Left cardiac atrium (tissue), 4 donors: ENCODE measurements at places on chromosomes 12 and 14. TPM values are rescaled to one million over a fixed set of nuclear protein-coding genes. Genes with fewer than 3 reads are reported as not detected.

DNA sequence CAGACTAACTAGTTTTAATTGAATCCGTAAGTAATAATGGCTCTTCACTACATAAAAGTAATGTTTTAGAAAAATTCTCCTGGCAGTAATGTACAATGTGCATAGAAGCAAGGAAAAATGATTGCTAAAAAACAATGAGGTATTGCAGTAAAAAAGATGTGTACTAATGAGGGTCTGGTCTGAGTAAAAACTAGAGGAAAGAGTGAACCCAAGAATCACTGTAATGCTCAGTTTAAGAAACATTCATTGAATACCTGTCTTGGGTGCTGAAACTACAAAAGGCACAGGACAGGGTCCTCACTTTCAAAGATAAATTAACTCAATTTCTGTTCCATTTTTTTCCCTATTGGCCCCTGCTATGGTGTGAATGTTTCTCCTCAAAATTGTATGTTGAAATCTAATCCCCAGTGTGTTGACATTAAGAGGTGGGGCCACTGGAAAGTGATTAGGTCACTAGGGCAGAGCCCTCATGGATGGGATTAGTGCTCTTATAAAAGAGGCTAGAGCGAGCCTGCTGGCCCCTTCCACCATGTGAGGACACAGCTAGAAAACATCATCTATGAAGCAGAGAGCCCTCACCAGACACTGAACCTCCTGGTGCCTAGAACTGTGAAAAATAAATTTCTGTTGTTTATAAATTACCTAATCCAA lies 51.6 kb downstream of the RPS6KA5 start:
- DNase-seq, result peak; percentile 21

DNA sequence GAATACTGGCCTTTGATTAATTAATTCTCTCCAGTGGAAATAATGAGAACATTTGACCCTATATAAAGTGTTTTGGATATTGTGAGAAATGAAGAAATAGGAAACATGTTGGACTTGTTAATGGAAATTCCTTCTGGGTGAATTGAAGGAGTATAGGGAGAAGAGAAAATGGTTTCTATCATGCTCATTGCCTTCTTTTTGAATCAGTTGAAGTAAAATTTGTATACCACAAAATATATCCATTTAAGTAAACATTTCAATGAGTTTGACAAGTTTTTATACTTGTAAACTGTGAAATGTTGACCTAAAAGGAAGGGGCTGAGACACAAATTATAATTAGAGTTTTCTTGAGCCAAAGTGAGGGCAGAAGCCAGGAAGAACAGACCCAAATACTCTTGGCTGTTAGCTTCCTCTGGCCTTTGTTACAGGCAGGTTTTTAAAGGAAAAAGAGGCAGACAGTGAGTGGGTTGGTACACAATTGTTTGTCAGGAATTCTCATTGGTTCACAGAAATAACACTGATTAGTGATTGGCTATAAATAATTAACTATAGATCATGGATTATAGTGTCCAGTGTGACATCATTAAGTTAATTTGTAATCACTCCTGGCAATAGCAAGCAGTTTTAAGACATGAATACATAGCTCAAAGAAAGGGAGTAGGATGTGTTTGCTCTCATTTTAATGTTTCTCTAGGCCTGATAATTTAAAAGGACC lies 826 bp downstream of the ZNF705A start:
- no peak for DNase-seq

GRCh38 chr12:83114966-83115365 lies 428.3 kb downstream of the TMTC2 start:
- DNase-seq, result no peak

GRCh38 chr12:63313139-63313538 lies 162.1 kb upstream of the AVPR1A start:
- DNase-seq, result no peak

GRCh38 chr12:50913224-50913623 lies 39.1 kb upstream of the HIGD1C start:
- no peak for DNase-seq

- DNase-seq, result no peak
Observed at GRCh38 chr14:73452341-73453186, 5.8 kb downstream of the NUMB start.

DNA sequence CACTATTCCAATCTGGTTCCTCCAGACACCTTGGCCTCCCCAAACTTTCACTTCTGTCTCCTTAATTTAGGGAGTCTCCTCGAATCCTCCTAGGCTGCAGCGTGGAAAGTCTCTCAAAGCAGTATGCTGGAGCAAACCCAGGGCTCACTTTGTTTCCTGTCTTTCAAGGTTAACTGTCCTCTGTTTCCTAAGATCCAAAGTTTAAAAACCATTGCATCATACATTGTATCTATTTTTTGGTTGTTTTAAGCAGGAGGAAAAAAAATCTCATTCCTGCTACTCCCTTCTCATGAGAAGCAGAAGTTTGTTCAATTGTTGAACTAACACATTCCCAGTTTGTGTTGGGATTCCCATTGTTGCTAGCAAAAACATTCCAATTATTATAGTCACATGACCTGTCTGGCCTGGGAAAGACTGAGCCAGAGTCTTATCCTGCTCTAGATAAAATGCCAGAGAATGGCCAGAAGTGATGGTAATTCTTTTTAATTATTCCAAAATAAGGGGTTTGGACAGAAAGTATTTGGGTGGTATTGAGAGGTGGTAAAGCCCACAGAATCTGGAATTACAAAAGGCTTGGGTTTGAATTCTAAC lies 67.3 kb downstream of the HSPB8 start:
- peak; percentile 41 for DNase-seq

Gene KRT6B
- not detected for total RNA-seq

DNA sequence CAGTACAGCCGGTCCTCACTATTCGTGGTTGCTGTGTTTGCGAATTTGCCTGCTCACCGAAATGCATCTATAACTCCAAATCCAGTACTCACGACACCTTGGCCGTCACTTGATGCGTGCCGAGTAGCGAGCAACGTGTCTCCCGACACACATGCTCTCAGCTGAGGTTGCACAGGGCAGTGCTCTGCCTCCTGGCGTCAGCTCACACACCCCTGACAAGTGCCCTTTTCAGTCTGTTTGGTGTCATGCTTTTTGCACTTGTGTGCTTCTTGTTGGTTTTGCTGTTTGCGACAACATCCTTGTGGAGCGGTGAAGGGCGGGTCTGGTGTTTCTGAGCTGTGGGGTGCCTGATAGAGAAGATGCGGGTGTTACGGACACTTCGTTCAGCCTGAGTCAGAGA lies 110.4 kb upstream of the RFLNA start:
- DNase-seq, result no peak

Gene OTX2
- not detected for total RNA-seq

GRCh38 chr12:56687223-56688128 lies 608 bp downstream of the PTGES3 start:
- DNase-seq, result peak; percentile 55

Gene LIN7A
- total RNA-seq, result 16.1 TPM

Gene DTX1
- 9.8 TPM for total RNA-seq

- peak; percentile 83 for DNase-seq
Observed at GRCh38 chr12:41932470-41932991, 212.1 kb downstream of the GXYLT1 start.

- DNase-seq, result no peak
Observed at GRCh38 chr12:131176266-131176665, 222.6 kb downstream of the ADGRD1 start.

- DNase-seq, result peak; percentile 62
Observed at GRCh38 chr12:132445884-132446632, 43.9 kb upstream of the FBRSL1 start.

- DNase-seq, result peak; percentile 62
Observed at GRCh38 chr12:53223389-53224060, 8.5 kb downstream of the RARG start.

DNA sequence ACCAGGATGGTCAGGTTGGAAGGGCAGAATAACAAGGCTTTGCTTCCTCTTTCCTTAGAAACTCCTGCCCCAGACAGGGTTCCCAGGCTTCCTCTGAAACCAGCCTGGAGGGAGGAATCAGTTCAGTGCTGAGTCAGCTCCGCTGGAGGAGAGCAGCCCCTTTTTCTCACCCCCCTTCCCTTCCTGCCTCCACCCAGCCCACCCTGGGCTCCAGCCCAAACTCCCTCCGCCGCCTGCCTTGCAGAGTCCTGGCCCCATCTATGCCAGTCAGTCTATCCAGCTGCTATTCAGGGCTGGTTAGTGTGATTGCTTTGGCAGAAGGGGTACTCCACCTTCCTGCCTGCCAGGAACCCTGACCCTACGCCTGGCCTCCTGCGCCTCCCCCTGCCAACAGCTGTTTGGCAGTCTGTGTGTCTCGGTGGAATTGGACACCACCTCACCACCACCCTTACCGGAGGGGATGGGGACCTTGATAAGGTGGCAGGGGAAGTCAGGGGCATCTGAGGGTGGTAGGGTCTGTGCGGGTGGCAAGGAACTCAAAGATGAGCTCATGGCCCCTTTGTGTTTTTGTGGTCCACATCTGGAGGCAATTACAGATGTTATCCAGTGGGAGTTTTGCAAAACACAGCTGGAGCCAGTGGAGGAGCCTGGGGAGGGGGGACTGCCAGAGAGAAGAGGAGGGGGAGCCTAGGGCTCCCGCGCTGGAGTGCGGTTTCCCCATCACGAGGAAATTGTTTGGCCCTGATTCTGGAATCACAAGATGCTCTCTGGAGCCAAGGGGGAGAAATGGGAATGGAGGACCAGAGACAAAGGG lies 12.2 kb downstream of the MMP14 start:
- DNase-seq, result peak; percentile 82

Gene ACOT6
- total RNA-seq, result not detected

DNA sequence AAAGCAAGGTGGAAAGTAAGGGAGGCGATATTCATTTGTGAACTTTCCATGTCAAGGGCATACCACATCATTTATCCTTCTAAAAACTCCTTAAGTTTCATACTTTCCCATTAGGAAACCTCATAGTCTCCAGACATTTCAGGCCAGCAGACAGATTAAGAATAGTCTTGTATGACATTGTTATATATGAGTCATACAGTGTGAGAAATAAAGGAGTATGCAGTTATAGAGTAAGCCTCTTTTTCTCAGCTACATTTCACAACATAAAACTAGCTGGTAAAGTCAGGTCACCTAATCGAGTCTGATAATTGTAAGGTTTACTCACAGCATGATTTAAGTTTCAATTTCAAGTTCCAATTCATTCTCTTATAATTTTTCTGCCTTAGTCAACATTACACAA lies 164.3 kb downstream of the GRIP1 start:
- no peak for DNase-seq

- DNase-seq, result no peak
Observed at GRCh38 chr12:30457621-30458289, 237.9 kb downstream of the IPO8 start.

DNA sequence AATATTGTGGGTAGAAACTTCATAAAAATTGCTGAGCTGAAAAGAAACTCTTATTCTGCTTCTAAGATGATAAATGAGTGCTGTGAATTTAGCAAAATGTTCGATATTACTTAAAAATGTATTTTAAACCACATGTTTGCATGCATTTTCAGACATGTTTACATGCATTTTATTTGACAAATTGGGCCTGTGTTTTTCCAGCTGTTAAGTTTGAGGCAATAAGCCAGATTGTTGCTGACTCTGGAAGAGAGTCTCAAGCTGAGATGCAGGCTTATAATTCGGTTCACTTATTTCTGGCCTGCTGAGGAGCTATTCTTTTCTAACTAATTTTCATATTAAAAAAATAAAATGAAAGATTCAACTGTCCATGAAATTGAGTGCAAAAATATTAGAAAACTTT lies 110.1 kb downstream of the SYNE2 start:
- DNase-seq, result no peak

DNA sequence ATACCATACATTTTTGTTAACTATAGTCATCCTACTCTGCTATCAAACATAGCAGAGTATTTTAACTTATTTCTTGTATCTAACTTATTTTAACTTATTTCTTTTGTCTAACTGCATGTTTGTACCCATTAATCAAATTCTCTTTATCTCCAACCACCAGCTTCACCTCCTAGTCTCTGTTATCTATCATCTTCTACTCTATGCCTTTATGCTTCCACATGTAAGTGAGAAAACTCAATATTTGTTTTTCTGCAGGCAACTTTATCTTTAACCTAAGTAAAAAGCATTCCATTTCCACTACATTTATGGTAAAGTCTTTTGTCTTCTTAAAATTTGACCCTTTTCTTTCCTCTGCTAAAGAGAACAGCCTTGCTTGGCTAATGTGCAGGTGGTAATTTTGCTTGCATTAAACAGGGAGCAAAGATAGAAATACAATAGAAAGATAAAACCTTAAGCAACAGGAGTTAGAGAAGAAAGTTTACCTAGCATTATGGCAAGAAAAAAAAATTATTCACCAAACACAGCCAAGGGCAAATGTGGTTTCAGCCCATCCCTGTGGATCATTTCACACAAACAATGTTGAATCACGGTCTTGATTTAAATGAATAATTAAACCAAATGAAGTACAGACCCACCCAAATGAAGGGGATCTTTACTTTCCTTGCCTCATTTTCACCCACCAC lies 110.9 kb upstream of the TSPAN8 start:
- DNase-seq, result no peak

DNA sequence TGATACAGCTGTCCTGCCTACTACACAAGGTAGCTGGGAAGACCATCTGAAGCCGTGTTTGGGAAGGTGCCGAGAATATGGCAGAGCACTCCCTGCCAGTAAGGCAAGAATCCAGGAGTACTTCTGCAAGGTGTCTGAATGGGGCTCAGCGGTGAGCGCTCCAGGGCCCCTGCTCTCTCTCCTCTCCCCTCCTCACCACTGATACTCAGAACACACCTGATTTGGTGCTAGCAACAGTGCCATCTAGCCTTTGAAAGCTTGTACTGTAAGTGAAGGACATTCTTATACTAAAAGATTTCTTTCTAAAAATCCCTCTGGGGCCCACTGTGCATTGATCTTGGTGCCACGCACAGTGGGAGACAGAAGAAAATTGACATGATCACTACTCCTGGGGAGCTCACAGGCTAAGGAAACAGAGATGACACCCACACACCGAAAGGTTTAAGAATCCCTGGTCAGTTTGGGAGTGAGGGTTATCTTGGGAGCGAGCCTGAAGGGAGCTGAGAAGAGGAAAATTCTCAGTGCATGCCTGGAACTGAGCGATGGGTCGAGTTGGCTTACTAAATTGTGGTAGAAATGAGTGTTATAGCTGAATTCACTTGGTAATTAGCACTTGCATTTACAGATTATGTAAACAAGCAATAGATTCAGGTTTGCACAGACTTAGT lies 216.9 kb downstream of the NTF3 start:
- no peak for DNase-seq

- peak; percentile 20 for DNase-seq
Observed at GRCh38 chr12:72271451-72272090, 599 bp upstream of the TRHDE start.

DNA sequence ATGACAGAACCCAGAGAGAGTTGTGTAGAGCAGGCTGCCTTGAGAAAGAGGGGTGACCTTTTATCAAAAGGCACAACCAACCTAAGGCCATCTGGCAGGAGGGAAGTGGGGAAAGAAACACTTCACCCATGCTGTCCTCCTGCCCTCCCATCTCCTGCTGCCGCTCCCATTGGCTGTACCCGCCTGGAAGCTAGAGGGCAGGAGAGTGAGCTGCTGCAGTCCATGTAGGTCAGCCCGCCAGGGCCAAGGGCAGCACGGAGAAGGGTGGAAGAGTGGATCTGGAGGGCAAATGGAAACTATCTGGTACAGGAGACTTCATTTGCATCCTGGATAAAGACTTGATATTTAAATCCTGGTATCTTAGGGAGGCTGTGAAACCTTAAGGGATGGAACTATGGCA lies 11.5 kb upstream of the CABP1 start:
- no peak for DNase-seq
